ENCODE measurements at places on chromosomes 6 and 20.

GRCh38 chr6:48765352-48765961 lies 654.5 kb upstream of the PTCHD4 start:
- DNase-seq: no peak

DNA sequence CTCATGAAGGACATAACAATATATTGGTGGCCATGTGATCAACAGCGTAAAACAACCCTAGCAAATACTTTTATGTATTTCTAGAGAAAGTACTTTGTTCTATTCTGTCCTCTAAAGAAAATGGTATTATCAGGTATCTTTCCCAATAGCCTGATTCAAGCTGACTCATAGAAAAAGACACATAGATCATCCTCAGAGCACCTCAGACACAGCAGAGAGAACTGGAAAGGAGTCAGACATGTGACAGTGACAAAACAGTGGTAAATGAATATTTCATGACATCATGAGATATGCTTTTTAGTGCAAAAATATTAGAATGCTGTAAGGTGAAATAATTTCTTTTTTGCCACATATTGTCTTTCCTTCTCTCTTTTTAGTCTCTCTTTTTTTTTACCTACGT lies 1355.0 kb upstream of the MAP3K7 start:
- no peak for DNase-seq

DNA sequence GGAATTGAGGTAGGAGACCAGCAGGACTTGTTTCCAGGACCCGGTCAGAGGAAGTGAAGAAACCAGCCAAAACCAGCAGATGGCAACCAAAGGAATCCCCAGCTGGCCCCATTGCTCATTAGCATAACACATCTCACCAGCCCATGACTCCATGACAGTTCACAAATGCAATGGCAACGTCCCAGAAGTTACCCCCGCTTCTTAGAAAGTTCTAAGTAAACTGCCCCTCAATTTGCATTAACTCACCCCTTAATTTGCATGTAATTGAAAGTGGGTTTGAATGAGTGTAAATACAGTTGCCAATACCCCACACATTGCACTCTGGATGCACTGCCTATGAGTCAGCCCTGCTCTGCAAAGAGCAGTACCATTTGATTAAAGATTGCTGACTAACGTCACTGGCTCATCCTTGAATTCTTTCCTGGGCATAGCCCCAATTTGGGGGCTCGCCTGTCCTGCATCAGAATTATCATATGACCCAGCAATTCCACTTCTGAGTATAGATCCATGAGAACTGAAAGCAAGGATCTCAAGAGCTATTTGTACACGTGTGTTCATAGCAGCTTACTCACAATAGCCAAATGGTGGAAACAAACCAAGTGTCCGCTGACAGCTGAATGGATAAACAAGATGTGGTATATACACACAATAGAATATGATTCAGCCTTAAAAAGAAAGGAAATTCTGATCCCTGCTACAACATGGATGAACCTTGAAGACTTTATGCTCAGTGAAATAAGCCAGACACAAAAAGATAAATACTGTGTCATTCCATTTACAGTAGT lies 36.4 kb downstream of the MYLK4 start:
- no peak for DNase-seq

- no peak for DNase-seq
Measured at GRCh38 chr20:13863244-13863643, 78.4 kb downstream of the NDUFAF5 start.

- DNase-seq: no peak
Measured at GRCh38 chr6:18254793-18255192, 9.5 kb downstream of the DEK start.

- no peak for DNase-seq
Measured at GRCh38 chr6:139161817-139162284, 27.0 kb downstream of the HECA start.

DNA sequence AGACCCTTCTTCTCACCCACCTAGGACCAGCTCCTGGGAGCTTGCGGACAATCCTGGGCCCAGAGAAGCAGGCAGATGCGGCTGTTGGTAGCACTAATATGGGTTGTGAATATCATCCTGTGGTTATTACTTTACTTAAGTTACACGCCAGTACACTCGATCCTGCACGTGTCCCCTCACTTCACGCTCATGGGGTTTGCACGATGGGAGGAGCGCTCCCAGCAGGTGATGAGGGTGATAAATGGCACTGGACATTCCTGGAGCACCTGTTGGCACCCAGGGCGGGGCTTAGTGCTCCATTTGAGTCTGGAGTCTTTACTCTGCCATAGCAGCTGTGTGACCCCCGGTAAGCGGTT lies 335.1 kb downstream of the PREX1 start:
- no peak for DNase-seq

DNA sequence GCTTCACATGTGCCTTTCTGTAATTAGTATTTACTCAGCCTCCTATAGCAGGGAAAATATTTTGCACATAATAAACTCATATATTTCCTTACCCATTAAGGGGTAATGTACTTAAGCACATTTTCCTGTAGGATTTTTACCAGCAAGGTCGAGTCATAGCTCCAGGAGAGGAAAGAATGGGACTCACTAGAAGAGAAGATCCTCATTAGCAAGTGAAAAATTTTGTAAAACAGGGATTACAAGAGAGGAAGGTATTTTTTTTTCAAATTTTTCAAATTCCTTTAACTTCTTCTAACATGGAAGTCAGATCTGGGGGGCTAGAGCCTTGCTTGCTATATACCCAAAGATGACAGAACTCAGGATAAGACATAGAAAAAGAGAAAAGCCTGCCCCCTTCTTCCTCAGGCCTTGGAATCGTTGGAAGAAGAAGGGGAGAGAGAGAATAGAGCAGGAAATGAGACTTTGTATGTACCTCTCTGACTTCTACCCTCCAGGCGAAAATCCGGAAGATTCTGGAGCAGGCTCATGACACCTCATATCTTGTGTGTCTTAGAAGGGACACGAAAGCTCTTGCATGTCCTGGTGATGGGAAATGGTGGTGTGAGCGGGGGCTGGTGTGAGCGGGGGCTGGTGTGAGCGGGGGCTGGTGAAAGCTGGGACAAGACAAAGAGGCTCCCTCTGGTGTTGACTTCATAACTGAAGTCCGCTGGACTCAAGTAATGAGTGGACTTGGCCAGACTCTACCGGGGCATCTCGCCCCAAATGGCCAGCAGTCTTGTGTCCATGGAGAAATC lies 256.9 kb upstream of the PLCB4 start:
- DNase-seq: no peak

DNA sequence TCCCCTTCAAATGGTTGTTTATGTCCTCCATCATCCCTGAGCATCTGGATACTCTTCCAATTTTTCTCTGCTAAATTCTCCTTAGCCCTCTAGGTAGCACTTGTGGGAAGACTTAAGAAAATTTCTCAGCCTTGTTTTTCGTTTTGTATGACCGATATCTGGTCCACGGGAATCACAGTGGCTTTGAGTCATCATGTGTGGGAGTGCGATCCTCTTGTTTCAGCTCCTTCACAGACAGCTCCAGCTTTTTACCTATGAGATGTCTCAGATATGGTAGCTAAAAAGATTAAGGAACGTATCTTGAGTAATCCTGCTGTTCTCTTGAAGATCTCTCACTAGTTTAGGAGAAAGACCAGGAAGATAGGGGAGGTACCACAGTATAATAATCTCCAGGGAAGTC lies 196.1 kb downstream of the GRM1 start:
- no peak for DNase-seq

GRCh38 chr20:1663917-1664316 lies 6.3 kb upstream of the SIRPG start:
- no peak for DNase-seq

GRCh38 chr20:2967841-2968240 lies 75.6 kb upstream of the GNRH2 start:
- DNase-seq: no peak

DNA sequence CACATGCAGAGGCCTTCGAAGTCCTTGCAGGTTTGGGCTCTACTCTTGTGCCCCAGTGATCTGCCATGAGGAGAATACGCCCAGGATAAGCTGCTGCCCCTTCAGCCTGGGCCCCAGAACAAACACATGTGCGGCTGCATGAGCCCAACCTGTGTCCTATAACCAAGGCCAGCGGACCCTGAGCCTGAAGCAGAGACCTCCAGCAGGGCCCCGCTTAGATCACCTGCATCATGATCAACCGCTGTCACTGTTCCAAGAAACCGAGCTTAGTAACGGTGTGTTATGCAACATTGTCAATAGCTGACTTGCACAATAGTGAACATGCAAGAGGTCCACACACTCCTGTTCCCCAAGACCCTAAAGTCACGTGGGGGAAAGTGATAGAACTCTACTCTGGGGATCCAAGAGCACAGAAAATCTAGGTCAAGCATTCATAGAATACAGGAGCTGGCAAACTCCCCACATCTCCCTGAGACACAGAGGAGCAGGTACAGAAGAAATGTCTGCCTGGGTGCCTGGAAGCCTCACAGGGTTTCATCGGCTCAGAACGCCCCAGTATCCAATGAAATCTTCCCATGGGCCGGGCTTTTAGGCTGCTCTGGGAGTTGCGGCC lies 136.2 kb downstream of the BMP7 start:
- no peak for DNase-seq

Data from SIG-M5 (cell line).